Skeletal muscle tissue (tissue), 5 donors: ENCODE measurements at places on chromosomes 2 and 18. TPM values are rescaled to one million over a fixed set of nuclear protein-coding genes. Genes with fewer than 3 reads are reported as not detected.

RGPD8 gene
- total RNA-seq: 18.3 TPM

CMPK2 gene
- total RNA-seq: 4.2 TPM

SRBD1 gene
- total RNA-seq: 57.9 TPM

PSTPIP2 gene
- 3.1 TPM for total RNA-seq

OR6B2 gene
- total RNA-seq: not detected

TMEM127 gene
- total RNA-seq: 8.9 TPM

DUSP19 gene
- 2.1 TPM for total RNA-seq

CCDC85A gene
- total RNA-seq: 4.7 TPM

EIF2AK3 gene
- 24.0 TPM for total RNA-seq

CCBE1 gene
- 2.6 TPM for total RNA-seq

NEU2 gene
- total RNA-seq: not detected

CHST9 gene
- total RNA-seq: 0.52 TPM

RSAD2 gene
- total RNA-seq: 6.8 TPM

ABHD3 gene
- total RNA-seq: 11.5 TPM

AQP12B gene
- not detected for total RNA-seq

TEKT4 gene
- under 0.01 TPM for total RNA-seq

GCG gene
- total RNA-seq: 5.2 TPM

EPAS1 gene
- total RNA-seq: 13.6 TPM

TRABD2A gene
- 1.0 TPM for total RNA-seq

SLC38A11 gene
- 2.6 TPM for total RNA-seq

CPO gene
- not detected for total RNA-seq

MOGAT1 gene
- not detected for total RNA-seq

CKAP2L gene
- total RNA-seq: 1.0 TPM

RPE gene
- 29.7 TPM for total RNA-seq

ANKRD30B gene
- under 0.01 TPM for total RNA-seq

FAM124B gene
- total RNA-seq: 12.5 TPM

HOXD4 gene
- 1.0 TPM for total RNA-seq

CHRNA1 gene
- 48.0 TPM for total RNA-seq

CETN1 gene
- not detected for total RNA-seq

GALR1 gene
- total RNA-seq: not detected

SLC9A4 gene
- not detected for total RNA-seq

GNAL gene
- total RNA-seq: 2.6 TPM

UPP2 gene
- not detected for total RNA-seq

SP5 gene
- total RNA-seq: 3.1 TPM

CLEC4F gene
- total RNA-seq: not detected

M1AP gene
- not detected for total RNA-seq

CYP27C1 gene
- 2.6 TPM for total RNA-seq

HK2 gene
- total RNA-seq: 5.7 TPM

GCFC2 gene
- 14.1 TPM for total RNA-seq

IL37 gene
- not detected for total RNA-seq

TSPYL6 gene
- total RNA-seq: not detected

SIX3 gene
- total RNA-seq: not detected

SERPINB10 gene
- total RNA-seq: 1.0 TPM

POTEE gene
- not detected for total RNA-seq

FTCDNL1 gene
- 1.0 TPM for total RNA-seq

VWA3B gene
- not detected for total RNA-seq
